ENCODE measurements at places on chromosomes 1 and 21.

GRCh38 chr1:62727656-62728407, 39.6 kb upstream of the DOCK7 start:
- no peak for DNase-seq

DNA sequence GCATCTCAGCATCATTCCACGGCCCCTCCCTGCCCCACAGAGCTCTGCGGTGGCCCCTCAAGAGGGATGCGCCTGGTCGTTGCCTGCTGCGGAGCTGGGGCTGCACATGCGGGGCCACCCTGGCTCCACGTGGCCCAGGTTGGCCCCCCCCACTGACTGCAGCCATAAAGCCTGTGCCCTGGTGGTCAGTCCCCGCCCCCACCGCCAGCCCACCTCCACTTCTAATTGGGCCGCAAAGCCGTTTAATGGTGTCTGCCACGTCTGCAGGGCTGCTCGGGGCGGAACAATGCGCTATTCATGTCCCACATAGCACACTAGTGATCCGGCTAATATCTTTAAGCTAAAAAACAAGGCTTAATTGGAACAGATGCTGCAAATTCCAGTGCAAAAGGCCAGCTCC, 33.5 kb upstream of the ACTRT2 start:
- DNase-seq, result no peak

GRCh38 chr1:29824511-29825273, 588.4 kb downstream of the PTPRU start:
- DNase-seq, result no peak

DNA sequence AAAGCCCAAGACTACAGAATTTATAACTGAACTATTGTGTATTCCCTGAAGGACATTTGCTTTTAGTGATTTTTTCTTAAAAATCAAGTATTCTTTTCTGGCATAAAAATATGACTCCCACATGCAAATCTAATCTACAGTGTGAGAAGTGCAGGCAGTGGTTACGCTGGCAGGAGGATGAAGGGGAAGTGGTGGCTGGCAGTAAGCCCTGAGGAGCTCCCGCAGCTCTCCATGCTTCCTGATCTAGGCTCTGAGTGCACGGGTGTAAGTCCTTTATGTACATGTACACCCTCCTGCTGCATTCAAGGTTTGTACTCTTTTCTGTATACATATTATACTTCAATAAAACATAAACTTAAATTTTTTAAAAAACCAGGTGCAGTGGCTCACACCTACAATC, 67.5 kb upstream of the PRDX6 start:
- no peak for DNase-seq

- no peak for DNase-seq
Observed at GRCh38 chr1:50724626-50725286, 235.3 kb downstream of the FAF1 start.

- DNase-seq, result no peak
Observed at GRCh38 chr1:110375490-110375889, 15.3 kb downstream of the SLC16A4 start.

DNA sequence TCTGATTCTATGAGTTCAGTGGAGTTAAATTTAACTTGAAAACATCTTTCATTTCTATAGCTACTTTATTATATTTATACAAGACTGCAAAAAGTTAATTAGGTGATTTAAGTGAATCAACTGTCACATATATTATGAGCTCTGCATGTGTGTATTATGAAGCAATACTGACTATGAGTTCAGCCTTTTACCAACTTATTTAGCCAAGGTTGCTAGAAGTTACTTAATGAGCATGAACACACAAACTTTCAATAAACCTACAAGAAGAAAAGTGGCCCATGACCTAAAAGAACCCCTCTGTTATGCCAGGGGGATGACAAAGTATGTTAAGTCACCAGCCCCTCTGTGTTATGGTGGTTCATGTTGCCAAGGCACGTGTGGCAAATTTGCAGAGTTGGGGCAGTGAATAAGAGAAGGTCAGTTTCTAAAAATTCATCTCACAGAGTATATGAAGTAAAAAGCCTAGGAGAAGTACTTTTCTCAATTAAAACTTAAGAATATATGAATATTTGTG, 86.7 kb upstream of the LYPLAL1 start:
- no peak for DNase-seq

DNA sequence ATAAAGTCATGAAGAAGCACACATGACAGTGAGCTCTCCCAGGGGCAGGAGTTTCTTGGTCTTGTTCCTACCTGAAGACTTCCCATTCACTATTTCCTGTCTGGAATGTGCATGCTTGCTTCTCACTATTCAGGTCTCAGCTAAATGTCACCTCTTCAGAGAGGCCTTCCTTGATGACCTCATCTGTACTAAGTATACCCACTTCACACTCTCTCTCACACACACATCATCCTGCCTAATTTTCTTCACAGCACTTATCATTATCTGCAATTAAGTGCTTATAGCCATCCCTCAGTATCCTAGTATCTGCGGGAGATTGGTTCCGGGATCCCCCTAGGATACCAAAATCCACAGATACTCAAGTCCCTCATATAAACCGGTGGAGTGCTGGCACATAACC, 146.4 kb upstream of the IVNS1ABP start:
- DNase-seq, result no peak
